ENCODE measurements at places on chromosomes 2 and 18.

- DNase-seq = no peak
Measured at GRCh38 chr2:241982706-241983570, 113.4 kb downstream of the RTP5 start.

DNA sequence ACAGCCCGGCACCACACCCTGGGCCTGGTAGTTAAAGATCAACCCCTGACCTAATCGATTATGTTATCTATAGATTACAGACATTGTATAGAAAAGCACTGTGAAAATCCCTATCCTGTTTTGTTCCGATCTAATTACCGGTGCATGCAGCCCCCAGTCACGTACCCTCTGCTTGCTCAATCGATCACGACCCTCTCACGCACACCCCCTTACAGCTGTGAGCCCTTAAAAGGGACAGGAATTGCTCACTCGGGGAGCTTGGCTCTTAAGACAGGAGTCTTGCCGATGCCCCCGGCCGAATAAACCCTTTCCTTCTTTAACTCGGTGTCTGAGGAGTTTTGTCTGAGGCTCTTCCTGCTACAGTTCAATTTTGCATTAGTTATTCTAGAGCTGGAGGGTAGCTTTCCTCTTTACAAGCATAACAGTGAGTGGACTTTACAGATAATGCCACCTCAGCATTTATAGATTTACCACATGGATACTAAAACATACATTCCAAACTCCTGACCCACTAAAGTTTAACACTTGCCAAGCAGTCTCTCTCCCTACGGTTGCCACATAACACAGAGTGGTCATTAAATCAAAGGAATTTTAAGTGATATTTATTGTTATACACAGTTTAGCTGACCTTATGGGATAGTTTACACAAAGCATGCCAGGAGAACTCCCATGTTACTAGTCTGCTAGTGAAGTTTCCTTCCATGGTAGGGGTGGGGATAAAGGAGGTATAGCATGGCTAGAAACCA, 101.0 kb downstream of the EVA1A start:
- DNase-seq = no peak

- no peak for DNase-seq
Measured at GRCh38 chr2:186515376-186515775, 29.3 kb downstream of the ZC3H15 start.

GRCh38 chr2:110818767-110819481, 86.6 kb downstream of the ACOXL start:
- DNase-seq = no peak

GRCh38 chr2:213476641-213477040, 192.4 kb downstream of the SPAG16 start:
- DNase-seq = no peak

GRCh38 chr2:60468382-60469085, 84.9 kb downstream of the BCL11A start:
- DNase-seq = no peak

GRCh38 chr2:64393383-64394010, 60.5 kb upstream of the LGALSL start:
- no peak for DNase-seq

- no peak for DNase-seq
Measured at GRCh38 chr2:132953771-132954170, 283.8 kb upstream of the LYPD1 start.

- no peak for DNase-seq
Measured at GRCh38 chr18:24544949-24545348, 84.5 kb downstream of the HRH4 start.

- no peak for DNase-seq
Measured at GRCh38 chr18:7457262-7457661, 109.9 kb upstream of the PTPRM start.

- no peak for DNase-seq
Measured at GRCh38 chr2:151033271-151034248, 228.1 kb downstream of the RBM43 start.

GRCh38 chr18:13409997-13410396, 191.4 kb downstream of the LDLRAD4 start:
- no peak for DNase-seq

DNA sequence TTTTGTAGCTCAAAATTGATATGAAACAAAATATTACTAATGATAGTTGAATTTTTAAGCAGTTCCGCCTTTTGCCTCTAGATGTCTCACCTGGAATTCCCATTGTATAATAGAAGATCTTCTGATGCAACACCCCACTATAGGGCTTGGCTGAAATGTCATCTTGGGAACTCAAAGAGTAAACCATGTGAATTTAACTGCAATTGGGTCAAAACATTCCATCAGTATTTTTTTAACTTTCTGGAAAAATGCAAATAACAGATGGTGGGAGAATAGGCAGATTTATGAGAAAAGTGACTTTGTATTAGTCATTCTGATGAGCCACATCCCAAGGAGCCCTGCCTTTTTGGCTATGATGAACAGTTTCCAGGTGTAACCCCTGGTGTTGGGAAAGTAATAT, 489.9 kb downstream of the NYAP2 start:
- DNase-seq = no peak

- no peak for DNase-seq
Measured at GRCh38 chr2:35220461-35220860, 1135.1 kb upstream of the CRIM1 start.

GRCh38 chr2:118050386-118050785, 36.5 kb upstream of the CCDC93 start:
- DNase-seq = no peak

- DNase-seq = no peak
Measured at GRCh38 chr2:59196491-59196890, 955.4 kb upstream of the FANCL start.

DNA sequence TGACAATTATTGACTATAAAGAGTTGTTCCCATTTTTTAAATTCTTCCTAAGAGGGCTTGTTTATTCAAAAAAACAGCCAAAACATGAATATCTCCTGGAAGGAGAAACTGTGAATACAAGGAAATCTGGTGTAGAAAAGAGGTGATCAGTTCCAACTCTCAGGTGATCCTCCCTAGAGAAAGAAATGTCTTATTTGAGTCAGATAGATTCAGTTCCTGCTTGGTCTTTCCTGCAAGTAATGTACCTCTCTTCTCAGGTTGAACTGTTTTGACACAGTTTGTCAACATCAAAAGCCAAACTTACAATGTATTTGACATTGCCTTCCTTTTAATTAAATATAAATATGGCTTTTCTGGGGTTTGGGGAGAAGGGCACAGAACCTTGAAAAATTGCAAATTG, 567.4 kb downstream of the ARHGAP15 start:
- DNase-seq = no peak

- no peak for DNase-seq
Measured at GRCh38 chr2:217902379-217903141, 100.2 kb downstream of the TNS1 start.

Data from D721Med (cell line).